Sigmoid colon (tissue), 7 donors: ENCODE measurements at places on chromosomes 2 and 18. TPM values are rescaled to one million over a fixed set of nuclear protein-coding genes. Genes with fewer than 3 reads are reported as not detected.
A peak's percentile ranks its signal among the peaks of the same experiment; 100 is the strongest.

Gene ASXL3
- under 0.01 TPM for polyA plus RNA-seq

GRCh38 chr18:1848716-1849115 lies 722.6 kb downstream of the METTL4 start:
- DNase-seq = no peak

Gene AKAIN1
- polyA plus RNA-seq = not detected

Gene IL1RL2
- not detected for polyA plus RNA-seq

GRCh38 chr2:112674229-112674628 lies 28.5 kb downstream of the SLC20A1 start:
- DNase-seq = peak; percentile 82

DNA sequence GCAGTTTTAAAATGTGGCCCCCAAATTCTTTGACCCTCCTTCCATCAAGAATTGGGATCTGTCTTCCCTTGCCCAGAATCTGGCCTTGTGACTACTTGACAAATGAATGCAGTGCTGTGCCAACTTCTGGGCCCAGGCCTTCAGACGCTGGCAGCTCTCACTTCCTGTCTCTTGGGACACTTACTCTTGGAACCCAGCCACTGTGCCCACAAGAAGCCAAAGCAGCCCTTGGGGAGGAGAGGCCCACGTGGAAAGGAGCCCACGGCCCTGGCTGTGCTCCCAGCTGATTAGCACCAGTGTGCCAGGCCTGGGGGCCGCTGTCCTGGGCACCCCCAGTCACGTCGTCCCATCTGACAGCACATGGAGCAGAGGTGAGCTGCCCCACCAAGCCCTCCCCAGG lies 56.6 kb downstream of the RPL37A start:
- DNase-seq = peak; percentile 86

DNA sequence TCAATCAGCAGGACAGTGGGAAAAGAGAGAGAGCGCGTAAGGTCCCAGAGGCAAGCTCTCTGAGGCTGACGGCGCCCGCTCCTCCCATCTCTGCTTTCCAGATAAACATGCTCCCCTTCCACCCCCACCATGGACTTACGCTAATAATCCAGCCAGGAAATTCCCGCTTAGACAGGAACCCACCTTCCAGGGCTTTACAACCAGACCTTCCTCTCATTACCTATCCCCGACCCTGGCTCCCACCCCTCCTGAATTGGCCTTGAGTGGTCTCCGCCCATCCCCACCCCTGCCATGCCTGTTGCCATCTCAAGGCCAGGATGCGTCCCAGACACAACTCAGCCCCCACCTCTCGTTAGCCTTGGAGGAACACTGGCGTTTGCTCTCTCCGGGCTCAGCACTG lies 131.1 kb downstream of the SMAD2 start:
- DNase-seq = no peak

GRCh38 chr2:29042561-29043075 lies 31.7 kb downstream of the PCARE start:
- DNase-seq = no peak

DNA sequence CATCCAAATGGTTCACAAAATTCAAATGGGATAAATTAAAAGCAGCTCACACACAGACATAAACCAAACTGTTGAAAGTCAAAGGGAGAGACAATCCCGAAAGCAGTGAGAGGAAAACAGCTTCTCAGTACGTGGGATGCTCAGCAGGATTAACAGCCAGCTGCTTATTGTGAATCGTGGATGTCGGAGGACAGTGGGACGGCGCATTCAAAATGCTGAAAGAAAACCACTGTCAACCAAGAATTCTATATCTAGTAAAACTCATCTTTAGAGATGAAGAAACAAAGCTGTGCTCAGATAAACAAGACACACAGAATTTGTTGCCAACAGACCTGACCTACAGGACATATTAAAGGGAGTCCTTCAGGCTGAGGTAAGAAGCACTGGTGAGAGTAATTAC lies 102.9 kb downstream of the NFATC1 start:
- no peak for DNase-seq

GRCh38 chr2:12602661-12603060 lies 114.1 kb upstream of the TRIB2 start:
- no peak for DNase-seq

GRCh38 chr2:794554-795241 lies 117.5 kb upstream of the TMEM18 start:
- no peak for DNase-seq

GRCh38 chr2:128793404-128793803 lies 474.7 kb upstream of the HS6ST1 start:
- DNase-seq = no peak

GRCh38 chr2:63663013-63663864 lies 74.5 kb downstream of the MDH1 start:
- DNase-seq = no peak

Gene SERPINB3
- polyA plus RNA-seq = 0.04 TPM

GRCh38 chr2:177610813-177611212 lies 218.2 kb downstream of the AGPS start:
- no peak for DNase-seq

DNA sequence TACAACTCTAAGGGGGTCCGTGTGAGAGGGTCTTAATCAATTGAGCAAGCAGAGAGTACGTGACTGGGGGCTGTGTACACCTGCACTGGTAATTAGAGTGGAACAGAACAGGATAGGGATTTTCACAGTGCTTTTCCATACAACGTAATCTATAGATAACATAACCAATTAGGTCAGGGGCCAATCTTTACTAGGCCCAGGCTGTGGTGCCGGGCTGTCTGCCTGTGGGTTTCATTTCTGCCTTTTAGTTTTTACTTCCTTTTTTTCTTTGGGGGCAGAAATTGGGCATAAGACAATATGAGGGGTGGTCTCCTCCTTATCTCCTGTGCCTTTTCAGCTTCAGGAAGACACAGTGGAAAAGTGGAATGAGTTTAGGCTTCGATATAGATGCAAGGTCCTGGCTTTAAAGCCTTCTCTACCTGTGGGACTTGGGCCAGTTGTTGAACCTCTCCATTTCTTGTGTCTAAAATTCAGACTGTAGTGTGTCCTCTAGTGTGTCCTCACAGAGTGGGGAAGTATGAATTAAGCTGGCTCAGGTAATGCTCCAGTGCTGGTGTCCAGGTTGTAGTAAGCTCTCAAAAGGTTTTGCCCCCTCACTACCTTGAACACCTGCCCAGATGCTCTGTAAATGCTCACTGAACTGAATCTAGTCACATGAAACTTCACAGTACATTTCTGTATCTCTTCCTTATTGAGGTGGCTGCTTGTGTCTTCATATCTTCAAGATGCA lies 422.8 kb downstream of the SETBP1 start:
- no peak for DNase-seq

- no peak for DNase-seq
Observed at GRCh38 chr2:196276421-196276820, 105.0 kb upstream of the STK17B start.

GRCh38 chr2:69138247-69138772 lies 125.3 kb downstream of the ANTXR1 start:
- DNase-seq = no peak

DNA sequence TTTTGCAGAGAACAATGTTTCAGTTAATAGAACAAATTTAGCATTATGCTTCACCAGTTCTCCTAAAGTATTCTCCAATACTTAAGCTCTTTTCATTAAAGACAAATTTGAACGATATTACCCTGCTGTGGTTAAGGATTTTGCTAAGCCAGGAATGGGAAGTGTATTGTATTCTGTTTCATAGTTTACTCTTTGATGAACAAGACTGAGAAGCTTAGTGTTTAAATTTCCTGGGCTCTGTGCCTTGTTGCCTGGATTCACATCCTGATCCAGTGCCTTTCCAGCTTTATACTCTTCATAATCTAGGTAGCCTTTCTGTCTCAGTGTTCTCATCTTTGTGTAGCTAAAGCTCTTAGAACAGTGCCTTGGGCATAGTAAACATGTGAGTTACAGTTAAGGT lies 58.6 kb upstream of the GLS start:
- no peak for DNase-seq

Gene STARD6
- polyA plus RNA-seq = not detected

DNA sequence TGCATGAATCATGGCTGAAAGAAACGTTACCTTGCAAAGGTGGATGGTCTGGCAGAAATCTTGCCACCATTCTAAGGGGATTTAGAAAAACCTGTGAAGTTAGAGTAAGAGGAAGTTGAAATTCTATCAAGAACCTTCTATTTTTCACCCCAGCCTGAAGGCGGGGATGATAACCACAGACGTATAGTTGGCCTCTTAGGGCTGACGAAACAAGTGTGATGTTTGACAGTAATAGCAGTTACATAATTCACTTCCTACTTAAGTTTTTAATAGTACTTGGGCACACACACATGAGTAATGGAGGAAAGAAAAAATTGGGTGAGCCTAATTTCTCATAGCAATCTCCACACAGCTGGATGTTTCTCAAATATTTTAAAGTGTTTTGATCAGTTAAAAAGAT lies 336.6 kb upstream of the SALL3 start:
- no peak for DNase-seq

- DNase-seq = no peak
Observed at GRCh38 chr18:79681484-79682387, 2.1 kb downstream of the CTDP1 start.

DNA sequence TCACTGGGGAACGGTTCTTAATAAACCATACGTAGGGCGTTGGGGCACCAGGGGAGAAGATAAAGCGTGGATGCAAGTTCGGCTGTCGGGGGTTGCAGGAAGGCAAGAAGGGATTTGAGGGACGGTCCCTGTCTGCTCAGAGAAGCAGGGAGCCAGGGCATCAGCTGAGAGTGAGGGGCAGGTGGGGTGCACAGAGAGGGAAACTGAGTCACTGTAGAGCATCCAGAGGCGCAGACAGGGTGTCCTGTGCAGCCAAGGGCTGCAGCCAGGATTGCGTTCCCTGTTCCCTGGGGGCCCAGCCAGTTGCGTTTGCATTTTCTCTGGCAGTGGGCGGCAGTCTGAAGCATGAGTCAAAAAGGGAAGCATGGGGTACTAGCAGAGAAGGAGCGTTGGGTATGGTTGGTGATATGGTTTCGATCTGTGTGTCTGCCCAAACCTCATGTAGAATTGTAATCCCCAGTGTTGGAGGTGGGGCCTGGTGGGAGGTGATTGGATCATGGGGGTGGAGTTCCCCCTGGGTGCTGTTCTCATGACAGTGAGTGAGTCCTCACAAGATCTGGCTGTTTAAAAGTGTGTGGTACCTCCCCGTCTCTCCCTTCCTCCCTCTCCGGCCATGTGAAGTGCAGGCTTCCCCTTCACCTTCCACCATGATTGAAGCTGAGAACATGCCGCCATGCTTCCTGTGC lies 202.9 kb downstream of the NDUFA10 start:
- DNase-seq = peak; percentile 57

Gene PDE1A
- 3.4 TPM for polyA plus RNA-seq

Gene KCNIP3
- 1.8 TPM for polyA plus RNA-seq

GRCh38 chr18:6776188-6776587 lies 46.7 kb downstream of the ARHGAP28 start:
- no peak for DNase-seq

DNA sequence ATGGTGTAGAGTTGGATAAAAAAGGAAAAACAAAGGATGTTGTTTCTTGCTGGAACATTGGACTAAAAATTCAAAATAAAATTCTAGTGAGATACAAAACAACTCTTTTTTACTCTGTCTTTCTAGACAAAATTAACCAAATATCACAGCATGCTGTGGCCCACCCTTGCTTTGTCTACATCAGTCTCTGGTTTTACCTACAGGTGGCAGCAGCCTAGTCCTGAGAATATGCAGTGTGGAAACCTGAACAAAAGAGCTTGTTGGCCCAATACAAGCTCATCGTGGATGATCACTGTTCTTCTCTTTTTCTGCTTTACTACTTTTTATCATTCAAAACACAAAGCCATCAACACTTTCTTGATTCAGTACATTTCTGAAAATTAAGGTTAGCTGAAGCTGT lies 210.4 kb downstream of the CDH19 start:
- no peak for DNase-seq

- peak; percentile 58 for DNase-seq
Observed at GRCh38 chr2:20603791-20604190, 47.1 kb downstream of the HS1BP3 start.

GRCh38 chr2:205715831-205716525 lies 33.7 kb downstream of the NRP2 start:
- no peak for DNase-seq

Gene IL37
- polyA plus RNA-seq = not detected

Gene TUBA4B
- not detected for polyA plus RNA-seq

DNA sequence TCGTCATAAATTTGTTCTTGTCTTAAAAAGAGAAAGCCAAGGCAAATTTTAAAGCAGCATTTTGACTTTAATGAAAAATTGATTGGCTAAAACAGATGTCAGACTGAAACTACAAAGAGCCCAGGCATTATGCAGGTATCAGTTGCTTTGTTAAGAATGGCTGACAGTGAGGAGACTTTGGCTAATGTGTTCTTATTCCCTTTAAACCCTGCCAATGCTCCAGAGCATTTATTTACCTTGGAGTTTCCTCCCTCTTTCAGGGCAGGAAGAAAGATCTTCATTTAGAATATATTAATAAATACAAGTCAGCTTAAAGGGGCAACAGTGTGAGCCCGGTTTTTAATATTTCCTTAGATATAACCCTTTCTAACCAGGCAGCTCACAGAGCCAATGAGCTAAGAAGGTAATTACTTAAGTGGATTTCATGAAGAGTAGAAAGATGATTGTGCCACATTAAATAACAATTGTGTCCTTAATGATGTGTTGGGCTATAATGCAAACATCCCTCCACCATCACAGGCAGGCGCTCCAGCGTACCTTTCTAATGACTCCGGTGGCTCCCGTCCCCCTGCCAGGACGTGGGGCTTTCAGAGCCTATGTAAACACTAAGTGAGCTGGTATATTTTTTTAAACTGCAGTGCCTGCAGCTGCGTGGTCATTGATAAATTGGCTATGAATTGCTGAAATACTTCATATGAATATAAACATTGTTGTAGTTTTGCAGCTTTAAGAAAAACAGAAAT lies 349.4 kb upstream of the POU3F3 start:
- DNase-seq = no peak

DNA sequence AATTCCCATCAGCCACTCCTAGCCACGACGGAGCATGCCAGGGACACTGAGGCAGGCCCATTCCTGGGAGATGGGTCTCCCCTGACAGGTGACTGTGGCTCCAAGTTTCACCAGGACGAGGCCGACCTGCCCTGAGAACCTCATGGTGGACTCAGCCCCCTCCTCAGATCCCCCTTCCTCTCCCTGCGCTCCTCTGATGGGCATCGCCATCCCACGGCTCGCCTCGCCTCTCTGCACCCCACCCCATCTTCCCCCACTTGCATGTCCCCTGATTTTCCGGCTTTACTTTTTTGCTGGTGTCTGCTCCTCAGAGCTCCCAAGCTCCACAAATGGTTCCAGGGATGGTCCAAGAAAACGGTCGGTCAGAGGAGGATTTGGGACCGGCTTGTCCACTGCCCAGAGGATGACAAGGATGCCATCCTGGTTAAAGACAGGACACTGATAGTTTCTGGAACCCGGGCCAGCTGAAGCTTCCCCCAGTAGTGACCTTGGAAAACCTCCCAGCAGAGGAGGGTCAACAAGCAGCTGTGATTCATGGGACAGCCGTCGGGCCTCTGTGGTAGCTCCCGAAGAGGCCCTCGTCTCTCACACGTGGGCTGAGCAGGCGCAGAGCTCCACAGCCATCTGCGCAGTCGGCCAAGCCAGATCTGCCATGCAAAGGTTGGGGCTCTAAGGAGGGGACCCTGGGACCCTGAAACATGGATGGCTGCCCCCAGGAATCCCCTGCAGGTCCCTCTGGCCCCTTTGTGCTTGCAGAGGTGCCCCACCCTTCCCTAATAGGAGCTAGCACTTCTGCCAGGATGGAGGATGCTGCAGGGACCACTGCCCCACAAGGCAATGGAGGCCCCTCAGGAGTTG lies 87.8 kb upstream of the SLC66A3 start:
- no peak for DNase-seq

GRCh38 chr18:52588931-52589330 lies 248.9 kb downstream of the DCC start:
- DNase-seq = no peak

GRCh38 chr2:200588076-200588678 lies 2.4 kb downstream of the AOX1 start:
- no peak for DNase-seq

Gene IL1RN
- 11.1 TPM for polyA plus RNA-seq

Gene SOX11
- 0.12 TPM for polyA plus RNA-seq
